Effector memory CD8-positive, alpha-beta T cell (primary cell): ENCODE measurements at places on chromosomes 5 and 9.
A peak's percentile ranks its signal among the peaks of the same experiment; 100 is the strongest.

GRCh38 chr9:125887172-125887571 lies 140.0 kb downstream of the PBX3 start:
- no peak for DNase-seq

DNA sequence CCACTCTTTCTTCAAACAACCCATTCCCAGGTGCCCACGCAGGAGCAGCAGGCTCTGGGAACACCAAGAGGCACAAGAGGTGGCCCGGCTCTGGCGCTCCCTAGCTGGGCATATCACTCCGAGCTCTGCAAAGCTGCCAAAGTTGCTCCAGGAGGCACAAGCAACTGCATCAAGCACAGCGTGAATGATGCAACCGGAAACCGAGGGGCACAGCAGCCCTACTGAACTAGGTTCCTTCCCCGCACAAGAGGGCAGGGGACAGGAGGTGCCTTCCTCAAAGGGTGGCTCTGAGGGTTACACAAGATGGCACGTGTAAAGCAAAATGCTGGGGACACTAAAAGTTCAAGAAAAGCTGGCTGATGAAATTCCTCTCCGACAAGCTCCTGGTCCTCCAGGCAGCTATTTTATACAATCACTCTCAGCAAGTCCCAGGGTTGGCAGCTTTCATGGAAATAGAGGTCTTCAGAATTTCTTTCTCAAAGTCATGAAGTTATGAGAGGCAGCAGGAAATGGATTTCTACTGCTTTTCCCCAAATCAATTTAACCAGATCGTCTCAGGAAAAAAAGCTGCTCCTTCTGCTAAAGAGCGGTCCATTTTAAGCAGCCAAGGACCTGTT lies 22.9 kb downstream of the PSMB7 start:
- DNase-seq: no peak

GRCh38 chr5:171263181-171263580 lies 45.9 kb upstream of the TLX3 start:
- DNase-seq: no peak

DNA sequence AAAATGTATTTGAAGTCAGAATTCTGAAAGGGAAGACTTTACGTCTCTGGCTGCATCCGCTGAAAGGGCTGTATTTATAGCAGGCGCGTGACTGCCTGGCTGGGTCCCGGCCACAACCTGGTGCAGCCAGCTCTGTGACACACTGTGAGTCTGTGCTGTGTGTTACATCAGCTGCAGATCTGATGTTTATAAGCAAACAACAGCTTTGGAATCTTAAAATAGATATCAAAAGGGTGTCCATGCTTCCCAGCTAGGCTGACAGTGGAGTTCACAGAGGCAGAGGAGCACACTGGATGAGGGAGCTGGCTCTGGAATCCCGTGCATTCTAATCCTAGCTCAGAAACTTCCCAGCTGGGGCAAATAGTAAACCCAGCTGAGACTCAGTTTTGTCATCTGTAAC lies 433.4 kb upstream of the BRINP1 start:
- DNase-seq: no peak

GRCh38 chr5:10505517-10506095 lies 58.3 kb upstream of the ANKRD33B start:
- DNase-seq: no peak

- no peak for DNase-seq
Observed at GRCh38 chr5:35430381-35431162, 187.1 kb upstream of the SPEF2 start.

GRCh38 chr9:106291786-106292185 lies 571.2 kb upstream of the ZNF462 start:
- DNase-seq: no peak

GRCh38 chr9:126431077-126431742 lies 104.6 kb downstream of the MVB12B start:
- no peak for DNase-seq

- peak; percentile 12 for DNase-seq
Observed at GRCh38 chr9:69971643-69972449, 71.8 kb upstream of the MAMDC2 start.

DNA sequence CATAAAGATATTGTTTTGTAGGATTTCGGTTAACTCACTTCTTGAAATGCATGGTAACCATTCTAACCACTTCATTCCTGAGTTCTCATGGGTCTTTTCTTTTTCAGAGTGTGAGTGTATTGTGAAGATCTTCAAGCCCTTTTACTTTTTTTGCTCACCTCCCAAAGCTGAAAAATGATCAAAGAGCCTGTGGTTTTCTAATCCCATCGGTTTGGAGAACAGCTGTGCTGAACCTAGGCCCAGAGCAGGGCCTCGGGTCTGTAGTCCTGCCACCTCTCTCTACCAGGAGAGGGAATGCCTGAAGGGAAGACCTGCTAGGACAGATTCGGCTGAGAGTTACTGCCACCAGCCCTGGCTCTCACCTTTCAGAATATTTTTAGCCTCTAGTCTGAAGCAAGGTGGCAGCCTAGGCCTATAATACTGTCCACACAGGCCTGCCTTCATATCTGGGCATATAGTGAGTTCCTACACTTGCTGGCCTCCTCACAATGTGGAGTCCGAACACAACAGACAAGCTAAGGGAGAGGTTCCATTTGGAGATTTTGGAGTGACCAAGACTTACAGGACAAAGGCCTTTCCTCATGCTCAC lies 13.8 kb downstream of the RGMB start:
- no peak for DNase-seq

DNA sequence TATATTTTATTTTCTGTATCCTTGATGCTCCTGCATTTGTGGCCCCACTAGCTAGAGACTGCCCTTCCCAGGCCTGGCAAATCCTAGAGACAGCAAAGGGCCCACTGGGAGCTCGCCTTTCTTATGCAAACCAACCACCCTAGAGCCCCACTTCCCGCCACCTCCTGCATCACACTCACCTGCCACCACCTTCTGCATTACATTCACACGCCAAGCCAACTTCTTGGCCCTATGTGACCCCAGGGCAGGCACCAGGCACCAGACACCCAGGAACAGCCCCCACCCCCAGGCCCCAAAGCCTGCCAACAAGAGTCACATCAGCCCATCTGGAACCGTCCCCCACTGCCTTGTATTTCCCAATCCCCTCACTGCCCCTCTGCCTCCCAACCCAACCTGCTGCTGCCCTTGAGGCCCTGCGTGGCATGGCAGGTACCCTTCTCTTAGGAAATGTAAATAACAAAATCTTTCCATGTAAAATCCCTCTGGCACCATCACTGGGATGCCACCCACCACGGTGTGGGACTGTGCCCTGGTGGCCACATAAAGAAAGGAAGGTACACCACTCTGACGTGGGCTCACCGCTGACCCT lies 22.0 kb downstream of the ROR2 start:
- no peak for DNase-seq

DNA sequence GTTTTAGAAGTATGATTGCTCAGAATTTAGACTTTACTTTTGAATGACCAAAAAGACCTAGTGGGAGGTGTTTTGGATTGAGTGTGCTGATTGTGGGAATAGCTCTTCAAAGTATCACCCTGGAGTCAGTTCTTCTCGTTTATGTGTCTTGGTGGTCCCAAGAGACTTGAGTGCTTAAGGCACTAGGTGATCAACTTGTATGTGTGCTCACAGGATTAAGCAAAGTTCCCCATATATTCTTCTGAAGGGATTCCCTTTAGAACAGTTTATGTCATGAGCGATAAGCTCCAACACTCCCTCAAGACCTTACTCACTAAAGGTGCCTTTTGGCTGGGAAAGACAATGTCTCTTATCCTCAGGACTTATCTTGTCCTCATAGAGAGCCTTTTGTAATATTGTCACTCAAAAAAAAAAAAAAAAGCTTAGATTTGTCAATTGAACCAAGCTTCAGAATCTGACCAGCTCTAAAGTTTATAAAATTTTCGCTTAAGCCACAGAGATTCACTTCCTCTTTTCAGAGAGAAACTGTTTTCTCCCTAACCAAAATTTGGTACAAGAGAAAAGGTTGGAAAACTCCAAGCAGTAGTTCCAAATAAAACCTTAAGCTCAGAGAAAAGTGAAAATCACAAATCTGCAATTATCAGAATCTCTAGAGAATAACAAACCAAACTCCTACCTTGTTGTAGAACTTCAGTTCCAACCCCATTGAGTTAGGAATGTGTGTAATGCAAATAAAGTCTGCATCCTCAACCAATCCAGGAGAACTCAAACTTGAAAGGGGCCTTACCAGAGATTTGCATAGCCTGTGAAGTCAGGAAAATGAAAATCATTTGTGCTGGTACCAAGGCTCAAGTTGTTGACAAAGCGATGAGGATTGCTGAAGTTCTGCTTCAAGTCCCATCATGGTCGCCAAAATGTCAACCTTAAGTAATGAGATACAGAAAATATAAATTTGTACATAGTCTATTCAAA lies 40.0 kb upstream of the PDZD2 start:
- no peak for DNase-seq

- DNase-seq: no peak
Observed at GRCh38 chr5:1555011-1555807, 31.4 kb upstream of the LPCAT1 start.

GRCh38 chr5:176619203-176619568 lies 9.2 kb upstream of the GPRIN1 start:
- peak; percentile 67 for DNase-seq

DNA sequence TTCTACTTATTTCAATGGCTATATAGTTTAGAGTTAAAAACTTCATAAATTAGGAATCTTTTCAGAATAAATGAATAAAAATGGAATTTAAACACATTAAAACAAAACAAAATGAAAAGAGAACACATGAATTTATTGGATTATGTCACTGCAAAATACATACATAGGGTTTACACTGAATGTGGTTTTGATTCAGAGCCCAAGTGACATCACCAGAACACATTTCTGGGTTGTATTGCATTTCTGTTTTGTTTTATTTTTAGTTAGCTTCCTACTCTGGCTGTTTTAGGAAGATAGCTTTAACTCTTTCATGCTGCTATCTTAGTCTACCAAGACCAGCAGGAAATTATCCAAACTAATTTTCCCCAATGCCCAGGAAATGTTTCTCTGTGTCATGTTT lies 1935.0 kb downstream of the EFNA5 start:
- no peak for DNase-seq

DNA sequence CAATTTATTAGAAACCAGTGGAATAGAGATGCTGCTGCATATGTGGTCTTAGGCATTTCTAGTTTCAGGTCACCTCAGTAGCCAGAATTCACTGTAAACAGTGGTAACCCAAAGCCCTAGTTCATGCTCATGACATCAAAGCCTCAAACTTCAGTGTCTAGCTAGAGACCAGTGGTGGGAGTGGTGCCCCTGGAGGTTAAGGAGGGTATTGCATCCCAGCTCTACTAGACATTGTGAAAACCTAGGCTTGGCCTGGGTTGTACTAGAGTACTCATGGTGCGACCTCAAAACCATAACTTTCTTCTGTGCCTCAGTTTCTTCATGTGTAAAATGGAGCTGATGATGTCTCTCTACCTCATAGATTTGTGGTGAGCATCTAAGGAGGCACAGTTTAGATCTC lies 18.8 kb downstream of the COL5A1 start:
- DNase-seq: no peak

GRCh38 chr5:158163451-158164295 lies 304.7 kb upstream of the CLINT1 start:
- no peak for DNase-seq

GRCh38 chr5:132389051-132389331 lies 19.5 kb downstream of the SLC22A5 start:
- no peak for DNase-seq

DNA sequence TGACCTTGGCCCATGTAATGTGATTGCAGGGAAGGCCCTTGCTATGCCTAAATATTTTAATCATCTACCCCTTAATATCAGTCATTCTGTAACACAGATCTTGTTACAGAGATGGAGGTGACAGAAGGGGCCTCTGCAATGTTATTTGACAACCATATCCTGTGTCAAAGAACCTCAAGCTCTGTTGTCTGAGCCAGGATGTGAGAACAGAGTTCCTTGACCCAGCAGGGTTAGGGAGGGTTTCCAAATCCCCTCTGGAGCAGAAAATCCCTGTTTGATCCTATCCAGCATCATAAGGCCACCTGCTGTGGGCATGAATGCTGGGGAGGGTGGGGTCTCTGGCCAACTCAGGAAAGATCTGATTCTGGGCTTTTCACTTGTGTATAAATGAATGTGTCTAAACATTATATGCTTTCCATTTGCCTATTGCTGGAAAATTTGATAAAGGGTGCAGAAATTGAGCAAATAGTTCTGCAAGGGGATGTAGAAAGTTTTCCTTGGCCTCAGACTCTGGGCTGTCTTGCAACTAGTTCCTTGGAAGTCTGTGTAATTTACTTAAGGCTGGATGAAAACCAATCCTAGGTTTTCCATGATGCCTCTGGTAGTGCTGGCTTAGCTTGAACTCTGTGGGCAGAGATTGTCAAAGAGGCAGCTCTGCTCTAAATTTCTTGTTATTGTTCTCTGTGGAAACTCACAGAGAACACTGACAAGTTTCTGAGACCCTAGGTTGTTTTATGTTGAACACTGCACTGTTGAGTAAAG lies 71.0 kb downstream of the PGM5 start:
- DNase-seq: no peak

- DNase-seq: no peak
Observed at GRCh38 chr5:31614151-31615020, 24.5 kb upstream of the PDZD2 start.

GRCh38 chr9:129776938-129777768 lies 24.3 kb upstream of the PTGES start:
- DNase-seq: peak; percentile 37

DNA sequence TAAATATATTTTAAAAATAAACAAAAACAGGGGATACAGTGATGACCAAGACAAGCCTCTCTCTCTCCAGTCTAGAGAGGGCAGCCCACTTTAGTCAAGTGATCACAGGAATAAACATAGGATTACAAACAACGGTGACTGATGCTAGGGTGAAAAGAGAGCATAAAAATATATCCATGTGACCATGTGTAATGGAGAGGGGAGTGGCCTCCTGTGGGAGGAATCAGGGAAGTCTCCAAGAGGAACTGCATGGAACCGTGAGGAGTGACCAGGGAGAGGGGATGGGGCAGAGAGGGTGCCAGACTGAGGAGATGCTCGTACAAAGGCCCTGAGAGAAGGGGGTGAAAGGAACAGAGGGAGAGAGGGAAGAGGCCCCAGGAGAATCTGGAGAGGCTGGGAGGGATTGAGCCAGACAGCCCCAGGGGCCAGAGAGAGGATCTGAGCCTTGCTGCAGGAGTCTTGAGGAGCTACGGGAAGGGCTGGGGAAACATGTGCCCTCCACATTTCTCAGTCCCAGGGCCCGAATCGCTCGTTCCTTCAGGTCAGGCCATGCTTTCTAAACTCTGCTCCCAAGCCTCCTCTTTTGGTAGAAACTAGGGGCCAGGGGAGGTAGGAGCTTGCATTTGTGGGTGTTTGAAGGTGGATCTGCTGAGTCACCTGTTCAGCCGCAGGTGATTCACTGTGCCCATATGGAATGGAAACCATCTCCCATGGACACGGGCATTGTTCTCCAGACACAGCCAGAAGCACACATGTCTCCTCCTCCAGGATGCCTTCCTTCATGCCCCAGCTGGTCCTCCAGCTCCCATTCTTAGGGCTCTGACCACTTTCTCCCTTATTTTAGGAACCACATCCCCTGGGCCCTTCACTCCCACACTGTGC lies 63.8 kb downstream of the PAX5 start:
- no peak for DNase-seq

- DNase-seq: no peak
Observed at GRCh38 chr5:111425205-111425604, 87.1 kb downstream of the STARD4 start.

GRCh38 chr5:74415695-74416102 lies 224.8 kb downstream of the ENC1 start:
- DNase-seq: no peak
